ENCODE measurements at places on chromosomes 16 and 17.

DNA sequence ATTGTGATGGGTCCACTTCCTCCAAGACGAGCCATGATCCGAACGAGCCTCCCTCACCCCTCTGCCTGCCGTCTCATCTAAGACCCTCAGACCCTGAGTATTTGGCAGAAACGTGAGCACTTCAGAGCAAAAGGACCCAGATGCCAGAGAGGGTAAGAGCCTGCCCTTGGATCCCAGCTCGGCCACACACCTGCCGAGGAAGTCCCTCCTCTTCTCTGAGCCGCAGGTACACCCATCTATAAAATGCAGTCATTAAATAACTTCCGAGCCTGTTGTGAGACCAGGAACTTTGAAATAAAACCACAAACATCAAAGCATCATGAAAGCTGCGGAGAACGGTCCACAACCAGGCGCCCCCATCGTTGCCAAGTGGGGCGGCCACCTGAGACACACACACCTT is 64.8 kb upstream of the DOC2B start:
- no peak for DNase-seq

DNA sequence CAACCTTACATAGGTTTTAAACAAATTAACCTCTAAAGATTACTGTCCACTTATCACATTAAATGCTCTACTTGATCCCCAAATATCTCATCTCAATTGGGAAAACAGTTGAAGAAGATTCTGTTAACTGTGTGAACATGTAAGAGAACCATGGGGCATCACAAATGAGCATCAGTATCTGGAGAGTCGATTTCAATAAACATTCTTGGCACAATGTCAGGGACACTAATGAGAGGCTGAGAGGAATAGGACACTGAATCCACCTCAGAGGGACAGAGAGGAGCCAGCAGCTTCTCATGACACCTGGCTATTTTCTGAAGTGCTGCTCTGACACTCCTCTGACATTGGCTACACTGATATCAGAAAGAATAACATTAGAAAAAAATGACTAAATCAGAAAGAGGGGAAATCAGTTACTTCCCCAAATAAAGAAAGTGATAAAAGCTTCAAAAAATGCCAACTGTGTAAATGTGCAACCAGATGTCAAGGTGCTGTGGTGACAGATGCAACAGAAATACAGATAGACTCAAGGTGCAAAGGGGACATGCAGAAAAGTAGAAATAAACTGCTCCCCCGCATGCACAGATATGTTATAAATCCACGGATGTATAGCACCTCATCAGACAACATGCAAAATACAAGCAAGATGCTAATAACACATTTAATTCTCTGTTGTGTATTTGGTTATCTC is 67.4 kb downstream of the SNX11 start:
- DNase-seq: no peak

DNA sequence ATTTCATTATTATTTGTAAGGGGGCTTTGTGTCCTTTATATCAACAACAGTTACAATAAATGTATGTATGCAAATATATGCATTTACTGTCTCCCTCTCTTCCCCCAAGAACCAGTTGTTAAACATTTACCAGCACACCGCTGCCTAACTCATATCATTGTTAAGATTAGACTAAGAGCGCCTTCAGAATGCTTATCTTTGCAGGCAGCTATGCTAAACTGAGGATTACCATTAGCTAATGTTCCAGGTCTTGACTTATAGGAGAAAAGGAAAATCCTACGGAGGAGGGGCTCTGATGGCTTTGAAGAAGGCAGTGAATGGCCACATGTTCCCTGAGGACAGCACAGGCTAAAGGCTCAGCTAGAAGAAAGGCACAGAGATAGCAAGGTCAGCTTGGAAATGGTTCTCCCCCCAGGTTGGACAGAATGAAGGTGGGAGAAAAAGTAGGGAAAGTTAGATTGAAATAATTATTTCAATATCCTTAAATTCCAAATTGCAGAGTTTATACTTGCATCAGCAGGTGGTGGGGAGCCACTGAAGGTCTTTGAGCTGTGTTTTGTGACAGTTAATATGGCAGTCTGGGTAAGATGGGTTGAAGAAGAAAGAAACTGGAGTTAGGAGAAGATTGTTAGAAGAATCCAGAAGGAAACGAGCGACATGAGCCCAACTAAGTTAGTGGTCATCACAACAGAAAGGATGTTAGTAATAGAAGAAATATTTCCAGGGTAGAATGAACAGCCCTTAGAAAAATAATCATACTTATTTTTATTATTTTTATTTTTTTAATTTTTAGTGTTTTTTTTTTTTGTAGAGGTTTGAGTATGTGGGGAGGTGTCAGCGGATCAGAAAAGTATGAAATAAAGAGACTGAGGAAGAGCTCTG is 87.0 kb upstream of the MAF start:
- DNase-seq: no peak

DNA sequence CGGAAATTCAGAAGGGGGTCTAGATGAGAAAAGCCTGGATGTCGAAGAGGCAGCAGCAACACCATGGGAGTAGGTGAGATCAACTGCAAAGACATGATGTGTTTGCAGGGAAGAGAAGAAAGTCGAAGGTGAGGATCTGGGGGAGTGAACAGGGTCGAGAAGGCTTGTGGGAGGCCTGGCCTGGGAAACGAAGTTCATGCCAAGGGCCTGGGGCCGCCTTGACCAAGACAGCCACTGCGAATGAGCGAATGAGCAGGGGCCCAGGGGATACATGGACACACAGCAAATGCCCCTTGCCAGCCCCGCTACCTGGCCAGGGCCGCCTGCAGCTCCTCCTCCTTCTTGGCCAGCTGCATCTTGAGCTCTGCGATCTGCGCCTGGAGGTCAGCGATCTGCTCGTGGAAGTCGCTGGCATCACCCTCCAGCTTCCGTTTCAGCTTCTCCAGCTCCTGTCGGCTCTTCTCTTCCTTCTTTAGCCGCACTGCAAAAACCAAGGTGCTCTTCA is 87.1 kb downstream of the NDE1 start:
- DNase-seq: no peak

- no peak for DNase-seq
These were observed 178.0 kb downstream of the CPPED1 start for GRCh38 chr16:12625716-12626115.

- DNase-seq: no peak
These were observed 62.3 kb upstream of the CDH5 start for GRCh38 chr16:66304151-66304550.

GRCh38 chr16:31700530-31701388 is 172.8 kb upstream of the ZNF267 start:
- peak; percentile 86 for DNase-seq

DNA sequence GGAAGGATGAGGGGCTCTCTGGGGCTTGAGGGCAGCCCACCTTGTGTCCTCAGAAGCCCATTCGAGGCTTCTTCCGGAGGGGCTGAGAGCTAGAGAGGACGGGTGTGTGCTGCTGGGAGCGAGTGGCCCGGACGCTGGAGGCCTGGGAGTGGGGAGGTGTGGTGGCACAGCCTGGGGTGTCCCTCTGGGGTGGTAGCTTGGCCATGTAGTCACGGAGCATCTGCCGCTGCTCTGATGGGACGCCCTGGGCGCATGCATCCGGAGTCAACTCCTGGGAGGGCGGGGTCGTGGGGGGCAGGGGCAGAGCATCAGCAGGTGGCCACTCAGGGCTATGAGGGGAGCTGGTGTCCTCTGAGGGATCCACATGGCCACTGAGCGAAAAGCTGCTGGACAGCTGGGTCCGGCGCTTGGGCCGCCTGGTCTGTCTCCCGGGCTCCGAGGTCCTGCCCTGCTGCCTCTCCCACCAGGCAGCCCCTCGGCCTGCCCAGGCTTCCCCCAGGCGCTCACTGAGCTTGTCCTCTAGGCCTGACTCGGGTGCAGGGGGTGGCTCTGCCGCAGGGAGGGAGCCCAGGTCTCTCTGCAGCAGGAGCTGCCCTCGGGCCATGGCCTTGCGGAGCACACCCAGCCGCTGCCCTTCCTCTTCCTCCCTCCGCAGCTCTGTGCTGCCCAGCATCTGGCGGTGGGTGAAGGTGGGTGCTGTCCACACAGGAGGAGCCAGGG is 7.8 kb downstream of the TAF1C start:
- no peak for DNase-seq

GRCh38 chr16:79612207-79612606 is 11.7 kb upstream of the MAF start:
- no peak for DNase-seq

DNA sequence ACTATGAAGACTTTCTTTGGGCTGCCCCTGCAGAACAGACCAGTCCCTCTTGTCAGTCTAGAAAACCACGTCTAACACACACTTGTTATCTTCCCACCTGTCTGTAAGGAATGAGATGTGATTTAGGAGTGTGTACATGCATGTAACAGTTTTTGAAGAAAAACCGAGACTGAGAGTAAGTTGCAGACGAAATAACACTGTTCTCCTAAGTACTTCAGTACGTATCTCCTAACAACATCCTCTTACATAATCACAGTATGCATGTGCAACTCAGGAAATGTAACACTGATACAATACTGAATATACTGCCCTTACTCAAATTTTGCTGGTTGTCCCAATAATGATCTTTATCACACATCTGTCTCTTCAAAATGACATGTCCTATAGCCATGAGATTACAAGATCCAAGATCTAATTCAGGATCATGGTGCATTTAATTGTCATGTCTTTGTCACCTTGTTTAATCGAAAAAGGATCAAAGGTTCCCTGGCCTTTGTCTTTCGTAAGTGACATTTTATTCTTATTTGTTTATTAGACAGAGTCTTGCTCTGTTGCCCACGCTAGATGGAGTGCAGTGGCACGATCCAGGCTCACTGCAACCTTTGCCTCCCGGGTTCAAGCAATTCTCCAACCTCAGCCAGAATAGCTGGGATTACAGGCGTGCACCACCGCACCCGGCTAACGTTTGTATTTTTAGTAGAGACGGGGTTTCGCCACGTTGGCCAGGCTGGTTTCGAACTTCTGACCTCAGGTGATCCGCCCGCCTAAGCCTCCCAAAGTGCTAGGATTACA is 25.6 kb downstream of the CREBBP start:
- no peak for DNase-seq

GRCh38 chr16:87648236-87648635 is 45.9 kb downstream of the JPH3 start:
- no peak for DNase-seq

DNA sequence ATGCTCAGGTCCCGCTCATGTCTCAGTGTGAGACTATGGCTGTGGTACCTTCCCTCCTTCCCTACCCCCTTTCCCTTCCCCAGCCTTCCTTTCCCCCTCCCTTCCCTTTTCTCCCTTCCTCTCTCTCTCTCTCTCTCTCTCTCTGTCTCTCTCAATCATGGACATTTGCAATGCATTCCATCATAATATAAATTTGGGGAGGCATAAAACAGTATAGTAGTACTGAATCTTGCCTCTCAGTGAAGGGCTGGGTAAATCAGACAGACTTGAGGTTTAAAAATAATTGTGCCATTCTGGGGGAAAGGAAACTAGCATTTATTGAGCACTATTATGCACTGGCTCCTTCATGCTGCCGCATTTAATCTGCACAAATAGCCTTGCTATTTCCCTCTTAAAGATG is 4.3 kb downstream of the ZKSCAN2 start:
- DNase-seq: no peak

DNA sequence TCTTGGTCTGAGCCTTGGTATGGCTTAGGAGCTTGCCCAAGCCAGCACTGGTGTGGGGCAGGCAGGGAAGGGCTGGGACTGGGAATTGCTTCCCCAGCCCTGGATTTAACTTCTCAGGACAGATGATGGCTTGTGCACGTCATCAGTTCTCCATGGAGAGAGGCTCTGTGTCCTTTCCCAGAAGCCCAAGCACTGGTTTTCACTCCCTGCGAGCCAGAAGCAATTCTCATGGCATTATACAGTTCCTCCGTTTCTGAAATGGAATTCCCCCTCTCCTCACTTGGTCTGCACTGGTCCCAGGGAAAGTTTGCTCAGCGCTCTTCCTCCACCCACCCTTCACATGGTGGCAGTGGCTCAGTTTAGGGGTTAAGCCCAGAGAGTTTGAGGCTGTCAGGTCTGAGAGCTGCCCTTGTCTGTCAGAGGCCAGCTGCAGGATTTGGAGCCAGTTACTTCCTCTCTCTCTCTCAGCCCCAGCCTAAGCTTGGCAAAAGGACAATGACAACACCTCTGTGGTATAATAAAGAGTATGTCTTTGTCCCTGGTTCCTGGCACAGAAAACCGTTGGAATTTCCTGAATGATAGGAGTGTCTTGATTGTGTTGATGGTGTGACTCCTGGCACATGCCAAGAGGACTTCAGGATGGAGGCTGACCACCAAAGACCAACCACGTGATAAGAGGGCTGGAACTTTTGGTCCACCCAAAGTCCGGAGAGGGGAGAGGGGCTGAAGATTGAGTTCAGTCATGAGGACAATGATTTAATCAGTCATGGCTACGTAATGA is 219.6 kb upstream of the TNRC6C start:
- DNase-seq: no peak

GRCh38 chr16:50830698-50831097 is 88.8 kb downstream of the CYLD start:
- no peak for DNase-seq

GRCh38 chr17:58577696-58578095 is 63.3 kb upstream of the MTMR4 start:
- DNase-seq: peak; percentile 41

- peak; percentile 69 for DNase-seq
These were observed 407 bp downstream of the MCRIP1 start for GRCh38 chr17:81832608-81833159.

GRCh38 chr17:47815106-47815918 is 6.3 kb downstream of the OSBPL7 start:
- DNase-seq: no peak

- no peak for DNase-seq
These were observed 796 bp upstream of the CES3 start for GRCh38 chr16:66960270-66960669.

DNA sequence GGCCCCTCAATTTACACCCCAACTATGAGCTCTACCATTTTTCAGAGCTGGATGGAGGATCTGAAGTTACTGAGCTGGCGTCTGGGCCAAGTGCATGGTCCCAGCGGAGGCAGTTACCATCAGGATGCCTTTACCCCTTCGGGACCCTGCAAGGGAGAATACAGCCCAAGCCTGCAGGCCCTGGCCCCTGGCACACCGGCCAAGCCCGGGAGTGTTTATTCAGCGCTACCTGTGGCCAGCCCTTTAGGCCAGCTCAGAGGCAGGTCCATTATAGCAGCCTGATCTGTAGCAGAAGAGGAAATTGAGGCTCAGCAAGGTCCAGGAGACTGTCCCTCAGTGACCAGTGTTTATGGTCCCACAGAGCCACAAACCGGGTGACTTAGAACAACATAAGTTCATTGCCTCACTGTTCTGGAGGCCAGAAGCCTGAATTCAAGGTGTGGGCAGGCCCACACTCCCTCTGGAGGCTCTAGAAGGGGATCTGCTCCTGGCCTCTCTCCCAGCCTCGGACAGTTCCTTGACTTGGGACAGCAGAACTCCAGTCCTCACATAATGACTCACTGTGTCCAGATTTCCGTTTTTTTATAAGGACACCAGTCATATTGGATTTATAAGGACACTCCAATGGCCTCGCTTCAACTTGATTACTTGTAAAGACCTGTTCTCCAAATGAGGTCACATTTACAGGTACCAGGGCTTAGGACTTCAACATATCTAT is 8.8 kb downstream of the SEC14L5 start:
- no peak for DNase-seq

- DNase-seq: no peak
These were observed 48.0 kb downstream of the ABCC6 start for GRCh38 chr16:16175296-16175695.

GRCh38 chr17:32861981-32862380 is 14.9 kb downstream of the MYO1D start:
- DNase-seq: no peak

Data from stimulated activated naive CD8-positive, alpha-beta T cell treated with anti-CD3 and anti-CD28 coated beads, Interleukin-15, Interleukin-2, amounts not matched to agents 100 U/mL and 50 U/mL, for 24 hours (primary cell).